ENCODE measurements at places on chromosomes 1 and 21.
A peak's percentile ranks its signal among the peaks of the same experiment; 100 is the strongest.

DNA sequence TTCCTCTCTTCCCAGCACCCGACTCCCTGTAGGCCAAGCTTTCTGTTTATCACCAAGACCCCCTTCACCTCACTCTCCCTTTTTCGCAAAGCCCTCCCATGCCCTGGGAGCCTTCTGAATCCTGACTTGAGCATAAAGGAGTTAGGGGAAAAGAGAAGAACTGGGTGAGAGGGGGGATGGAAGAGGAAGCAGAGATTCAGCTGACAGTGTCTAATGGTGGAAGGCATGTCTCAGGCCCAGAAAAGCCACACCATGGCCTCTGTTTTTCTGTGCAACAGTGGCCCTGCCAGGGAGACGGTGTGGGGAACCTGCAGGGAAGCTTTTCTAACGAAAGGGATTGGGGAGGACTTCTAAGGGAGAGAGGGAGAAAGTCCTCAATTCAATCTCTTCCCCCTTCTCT, 32.9 kb upstream of the SLC30A1 start:
- no peak for DNase-seq

GRCh38 chr1:242836423-242836822, 311.9 kb upstream of the PLD5 start:
- DNase-seq, result no peak

DNA sequence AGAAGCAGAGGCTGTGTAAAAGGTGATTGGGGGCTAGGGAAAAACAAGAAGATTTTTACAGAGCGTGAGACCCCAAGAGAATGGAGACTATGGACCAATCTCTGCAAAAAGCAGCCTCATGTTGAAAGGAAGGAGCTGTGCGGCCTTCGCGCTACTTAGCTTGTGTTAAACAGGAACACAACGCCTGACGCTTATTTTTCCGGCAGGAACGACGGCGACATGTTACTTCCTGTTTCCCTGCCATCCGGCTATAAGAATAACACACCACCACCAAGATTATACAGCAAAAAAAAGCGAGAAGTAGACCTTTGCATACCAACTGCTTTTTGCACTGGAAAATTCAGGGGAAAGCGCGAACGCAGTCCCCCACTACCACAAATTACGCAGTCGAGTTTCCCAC, 272.7 kb downstream of the FAM72C start:
- no peak for DNase-seq

- peak; percentile 42 for DNase-seq
These were observed 529 bp downstream of the EGLN1 start for GRCh38 chr1:231421546-231421970.

DNA sequence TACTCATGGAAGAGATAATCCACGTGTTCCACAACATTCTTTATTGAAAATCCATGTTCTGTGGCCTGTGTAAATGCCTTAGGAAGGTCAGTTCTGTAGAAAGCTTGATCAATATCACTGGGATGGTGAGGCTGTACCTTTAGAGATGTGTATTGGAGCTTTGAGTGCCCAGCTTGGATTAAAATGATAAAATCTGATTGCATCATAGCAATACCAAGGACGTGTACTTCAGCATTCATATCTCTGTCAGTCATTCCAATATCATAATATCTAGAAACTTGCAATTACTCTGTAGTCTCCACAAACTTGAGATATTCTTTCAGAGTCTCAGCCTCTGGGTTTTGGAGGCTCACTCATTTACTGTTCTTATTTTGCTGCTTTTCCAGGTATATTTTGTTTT, 31.6 kb downstream of the IFI44 start:
- DNase-seq, result no peak

DNA sequence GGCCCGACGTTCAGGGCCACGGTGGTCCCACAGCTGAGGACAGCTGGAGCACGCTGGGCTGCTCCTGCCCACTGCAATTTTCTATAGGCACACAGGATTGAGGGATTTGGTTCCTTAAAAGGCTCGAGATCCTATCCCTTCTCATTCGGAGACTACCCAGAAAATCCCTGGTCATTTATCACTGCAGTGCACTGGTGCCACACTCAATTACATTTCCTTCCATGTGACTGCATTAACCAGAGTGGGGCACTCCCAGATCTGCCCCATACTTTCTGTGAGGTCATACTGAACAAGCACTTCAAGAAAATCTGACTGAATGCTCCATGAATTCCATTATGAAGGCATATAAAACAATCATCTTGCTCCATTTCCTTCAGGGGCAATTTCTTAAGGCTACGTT, 49.8 kb upstream of the KCNE1 start:
- DNase-seq, result no peak

GRCh38 chr1:93416183-93416582, 31.7 kb upstream of the FNBP1L start:
- DNase-seq, result no peak

DNA sequence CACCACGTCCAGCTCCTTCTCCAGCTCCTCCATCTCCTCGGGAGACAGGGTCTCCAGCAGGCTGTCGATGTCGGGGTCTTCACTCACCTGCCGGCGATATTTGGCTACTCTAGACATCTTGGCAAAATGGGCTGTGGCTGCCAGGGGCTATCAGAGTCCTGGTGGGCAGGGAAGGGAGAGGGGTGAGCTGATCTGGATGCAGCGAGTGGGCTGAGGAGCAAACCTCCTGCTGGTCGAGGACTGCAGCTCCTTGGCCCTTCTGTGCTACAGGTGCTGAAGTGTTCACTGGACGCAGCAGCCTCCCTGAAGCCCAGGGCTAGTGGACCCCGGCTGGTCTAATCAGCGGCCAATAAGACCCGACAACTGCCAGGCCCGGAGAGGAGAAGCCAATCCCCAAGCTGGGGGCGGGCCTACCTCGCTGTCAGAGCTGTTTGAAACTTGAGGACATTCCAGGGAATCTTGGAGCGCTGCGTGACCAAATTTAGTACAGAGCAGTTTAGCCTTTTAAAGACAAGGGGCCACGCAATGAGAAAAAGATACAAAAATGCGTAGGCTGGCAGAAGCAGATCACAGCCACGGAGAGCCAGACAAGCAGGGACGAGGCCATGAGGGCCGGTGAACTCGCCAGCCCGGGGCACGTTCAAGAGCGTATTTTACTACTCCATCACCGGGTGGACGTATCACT, at the start of gene LMOD1:
TSS of gene LMOD1 (minus strand) at position 325 of the 685 bp plus-strand sequence. CDS start at position 117, 208 bp downstream.
- peak; percentile 5 for DNase-seq

DNA sequence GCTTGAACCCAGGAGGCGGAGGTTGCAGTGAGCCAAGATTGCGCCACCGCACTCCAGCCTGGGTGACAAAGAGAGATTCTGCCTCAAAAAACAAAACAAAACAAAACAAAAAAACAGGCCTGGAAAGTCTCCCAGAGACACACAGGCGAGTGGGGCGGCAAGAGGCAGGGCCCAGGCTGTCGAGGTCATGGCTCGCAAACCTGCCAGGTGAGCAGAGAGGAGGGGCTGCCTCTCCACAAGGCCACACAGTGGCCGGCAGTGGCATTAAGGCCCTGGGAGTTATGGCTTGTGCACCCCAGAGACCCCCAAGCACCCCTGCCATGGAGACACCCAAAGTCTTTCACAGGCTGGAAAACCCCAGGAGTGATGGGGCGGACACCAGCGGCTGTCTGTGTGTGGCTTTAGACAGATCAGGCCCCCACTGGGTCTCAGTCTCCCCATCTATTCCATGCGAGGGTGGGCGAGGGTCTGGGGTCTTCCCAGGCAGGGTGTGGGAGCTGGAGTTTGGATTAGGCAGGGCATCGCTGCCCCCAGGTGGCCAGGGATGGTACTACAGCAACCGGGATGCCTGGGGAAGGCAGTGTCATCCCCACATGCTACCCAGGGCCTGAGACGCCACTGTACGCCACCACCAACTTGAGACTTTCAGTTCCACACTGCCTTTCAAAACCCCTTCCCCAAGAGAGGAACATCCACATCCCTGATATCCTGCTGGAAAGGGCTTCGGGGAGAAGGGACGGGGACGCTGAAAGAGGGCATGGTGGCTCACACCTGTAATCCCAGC, 7.3 kb upstream of the CTRC start:
- DNase-seq, result peak; percentile 84
